ENCODE measurements at places on chromosomes 7 and 10.

DNA sequence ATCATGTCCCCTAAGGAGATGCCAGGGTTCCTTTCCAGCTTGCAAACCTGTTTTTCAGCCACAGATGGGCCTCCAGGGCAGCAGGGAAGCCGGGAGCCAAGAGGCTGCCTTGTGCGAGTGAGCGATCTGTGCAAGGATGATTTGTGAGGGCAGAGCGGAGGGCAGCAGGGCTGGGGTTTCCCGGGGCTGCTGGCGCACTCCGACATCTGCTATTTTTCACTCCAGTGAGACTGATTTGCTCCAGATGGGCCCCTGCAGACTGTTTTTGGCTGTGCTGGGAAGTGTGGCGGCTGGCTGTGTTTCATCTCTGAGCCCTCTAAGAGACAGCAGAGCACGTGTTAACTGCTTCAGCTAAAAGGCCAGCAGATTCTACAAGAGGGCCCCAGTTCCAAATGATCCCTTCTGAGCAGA, 466.2 kb downstream of the TYW1 start:
- no peak for DNase-seq

- DNase-seq: no peak
Measured at GRCh38 chr7:91343996-91344629, 79.9 kb downstream of the FZD1 start.

DNA sequence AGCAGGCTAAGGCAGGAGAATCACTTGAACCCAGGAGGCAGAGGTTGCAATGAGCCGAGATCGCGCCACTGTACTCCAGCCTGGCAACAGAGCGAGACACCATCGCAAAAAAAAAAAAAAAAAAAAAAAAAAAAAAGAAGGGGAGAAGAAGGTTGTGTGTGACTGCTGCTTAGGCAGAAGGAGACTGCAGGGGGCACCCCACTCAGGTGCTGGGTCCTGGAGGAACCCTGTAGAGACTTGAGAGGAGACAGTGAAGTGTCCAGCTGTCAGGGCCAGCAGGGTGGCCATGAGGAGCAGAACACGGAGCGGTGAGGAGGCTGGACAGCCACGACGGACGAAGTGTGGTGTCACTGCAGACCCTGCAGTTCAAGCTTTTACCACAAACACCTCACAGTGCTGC, 99.0 kb upstream of the NMT2 start:
- DNase-seq: no peak

GRCh38 chr10:65342245-65342644, 1583.6 kb upstream of the LRRTM3 start:
- no peak for DNase-seq

- no peak for DNase-seq
Measured at GRCh38 chr10:127961071-127961470, 54.2 kb downstream of the PTPRE start.

DNA sequence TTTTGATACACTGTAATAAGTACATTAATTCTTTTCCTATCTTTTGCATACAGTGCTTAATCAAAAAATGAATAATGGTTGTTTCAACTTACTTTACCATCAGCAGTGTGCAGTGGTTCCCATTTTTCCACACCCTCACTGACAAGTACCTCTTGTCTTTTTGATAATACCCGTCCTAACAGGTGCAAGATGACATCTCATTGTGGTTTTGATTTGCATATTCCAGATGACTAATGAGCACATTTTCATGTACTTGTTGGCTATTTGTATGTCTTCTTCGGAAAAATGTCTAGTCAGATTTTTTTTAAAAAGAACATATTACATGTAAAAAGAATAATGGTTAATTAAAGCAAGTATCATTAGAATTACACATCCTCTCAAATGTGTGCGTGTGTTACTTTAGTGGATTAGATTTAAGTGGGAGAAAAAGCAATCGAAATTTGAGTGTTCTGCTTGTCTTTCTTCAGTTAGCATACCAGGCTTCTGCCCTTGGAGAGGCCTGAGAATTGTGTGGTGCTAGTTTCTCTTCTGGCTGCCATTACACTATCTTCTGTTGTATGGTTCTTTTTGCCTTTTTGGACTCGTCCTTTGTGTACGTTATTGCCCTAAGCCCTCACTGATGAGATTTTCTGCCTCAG, 291.2 kb downstream of the AUTS2 start:
- no peak for DNase-seq

DNA sequence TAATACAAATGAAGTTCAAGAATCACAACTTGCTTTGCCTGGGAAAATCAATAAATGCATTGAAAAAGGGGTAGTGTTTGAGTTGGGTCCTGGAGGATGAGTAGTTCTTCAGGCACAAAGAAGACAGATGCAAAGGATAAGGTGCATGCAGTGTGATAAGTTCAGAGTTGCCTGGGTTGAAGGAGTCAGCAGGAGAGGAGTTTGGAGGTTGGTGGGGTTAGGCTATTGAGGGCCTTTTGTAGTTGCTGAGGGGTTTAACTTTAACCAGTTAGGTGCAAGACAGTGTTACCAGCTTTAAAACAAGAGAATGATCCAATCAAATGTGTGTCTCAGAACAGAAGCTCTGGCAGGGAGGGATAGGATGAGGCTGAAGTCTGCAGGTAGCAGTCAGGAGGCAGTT, 44.3 kb upstream of the GLCCI1 start:
- no peak for DNase-seq

DNA sequence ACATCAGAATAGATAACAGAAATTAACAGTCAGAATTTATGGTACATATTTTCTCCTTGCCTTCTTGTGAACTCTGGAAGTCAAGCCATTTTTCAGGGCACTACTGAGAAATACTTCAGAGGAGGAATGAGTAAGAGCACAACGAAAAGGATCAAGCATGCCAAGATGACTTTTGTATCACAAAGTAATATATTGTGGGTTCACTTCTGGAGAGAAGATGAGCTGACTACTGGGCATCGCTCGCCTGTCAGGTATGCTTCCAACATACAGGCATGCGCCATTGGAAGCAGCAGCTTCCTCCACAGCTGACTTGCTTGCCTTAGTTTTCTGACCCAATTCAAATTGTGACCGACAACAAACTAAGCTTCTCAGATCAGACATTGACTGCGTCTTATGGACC, 137.3 kb downstream of the VTI1A start:
- DNase-seq: no peak

GRCh38 chr10:54904833-54905232, 103.8 kb upstream of the PCDH15 start:
- DNase-seq: no peak

DNA sequence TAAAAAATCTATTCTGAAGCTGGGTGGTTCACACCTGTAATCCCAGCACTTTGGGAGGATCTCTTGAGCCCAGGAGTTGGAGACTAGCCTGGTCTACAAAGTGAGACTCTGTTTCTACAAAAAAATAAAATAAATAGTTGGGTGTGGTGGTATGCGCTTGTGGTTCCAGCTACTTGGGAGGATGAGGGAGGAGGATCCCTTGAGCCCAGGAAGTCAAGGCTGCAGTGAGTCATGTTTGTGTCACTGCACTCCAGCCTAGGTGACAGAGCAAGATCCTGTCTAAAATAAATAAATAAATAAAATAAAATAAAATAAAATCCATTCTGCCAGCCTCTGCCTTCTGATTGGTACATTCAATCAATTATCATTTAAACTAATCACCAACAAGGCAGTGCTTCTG, 17.5 kb downstream of the ZNF33A start:
- DNase-seq: peak; percentile 45

GRCh38 chr10:48763403-48763965, 78.8 kb downstream of the WDFY4 start:
- DNase-seq: no peak

GRCh38 chr10:29698773-29699490, 64.2 kb upstream of the SVIL start:
- no peak for DNase-seq
